ENCODE measurements at places on chromosomes 12 and 14. TPM values are rescaled to one million over a fixed set of nuclear protein-coding genes. Genes with fewer than 3 reads are reported as not detected.

- no peak for DNase-seq
These were observed 52.7 kb downstream of the FOXN3 start for GRCh38 chr14:89364316-89364715.

DNA sequence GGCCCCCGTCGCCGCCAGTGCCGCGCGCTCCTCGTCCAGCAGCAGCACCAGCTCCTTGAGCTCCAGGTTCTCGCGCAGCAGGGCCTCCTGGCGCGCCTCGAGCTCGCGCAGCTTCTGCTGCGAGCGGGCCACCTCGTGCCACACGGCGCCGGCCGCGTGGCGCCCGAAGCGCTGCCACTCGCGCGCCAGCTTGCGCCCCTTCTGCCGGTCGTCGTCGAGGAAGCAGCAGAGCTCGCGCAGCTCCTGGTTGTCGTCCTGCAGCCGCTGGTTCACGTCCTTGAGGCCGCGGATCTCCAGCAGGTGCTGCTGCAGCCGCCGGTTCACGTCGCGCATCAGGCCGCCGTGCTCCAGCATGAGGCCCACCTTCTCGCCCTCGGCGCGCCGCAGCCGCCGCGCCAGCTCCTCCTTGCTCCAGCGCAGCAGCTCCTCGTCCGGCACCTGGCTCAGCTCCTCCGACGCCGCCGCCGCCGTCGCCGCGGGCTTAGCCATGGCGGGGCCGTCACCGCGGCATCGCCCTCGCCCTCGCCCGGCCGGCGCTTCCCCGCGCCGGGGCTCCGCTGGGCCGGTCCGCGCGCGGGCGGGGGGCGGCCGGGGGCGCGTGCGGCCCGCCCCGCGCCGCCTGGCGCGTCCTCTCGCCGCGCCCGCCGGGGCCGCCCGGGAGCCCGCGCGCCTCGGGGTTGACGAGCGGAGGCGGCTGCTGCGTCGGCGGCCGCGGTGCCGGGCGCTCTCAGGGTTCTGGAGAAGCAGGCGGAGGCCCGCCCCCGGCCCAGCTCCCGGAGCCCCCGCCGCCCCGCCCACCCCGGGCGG, at the start of gene CCDC85C:
Gene CCDC85C, minus strand, starts transcription at position 737 of the 807 bp plus-strand sequence. Its CDS starts 248 bp downstream, at position 489.
- peak; percentile 75 for DNase-seq

DNA sequence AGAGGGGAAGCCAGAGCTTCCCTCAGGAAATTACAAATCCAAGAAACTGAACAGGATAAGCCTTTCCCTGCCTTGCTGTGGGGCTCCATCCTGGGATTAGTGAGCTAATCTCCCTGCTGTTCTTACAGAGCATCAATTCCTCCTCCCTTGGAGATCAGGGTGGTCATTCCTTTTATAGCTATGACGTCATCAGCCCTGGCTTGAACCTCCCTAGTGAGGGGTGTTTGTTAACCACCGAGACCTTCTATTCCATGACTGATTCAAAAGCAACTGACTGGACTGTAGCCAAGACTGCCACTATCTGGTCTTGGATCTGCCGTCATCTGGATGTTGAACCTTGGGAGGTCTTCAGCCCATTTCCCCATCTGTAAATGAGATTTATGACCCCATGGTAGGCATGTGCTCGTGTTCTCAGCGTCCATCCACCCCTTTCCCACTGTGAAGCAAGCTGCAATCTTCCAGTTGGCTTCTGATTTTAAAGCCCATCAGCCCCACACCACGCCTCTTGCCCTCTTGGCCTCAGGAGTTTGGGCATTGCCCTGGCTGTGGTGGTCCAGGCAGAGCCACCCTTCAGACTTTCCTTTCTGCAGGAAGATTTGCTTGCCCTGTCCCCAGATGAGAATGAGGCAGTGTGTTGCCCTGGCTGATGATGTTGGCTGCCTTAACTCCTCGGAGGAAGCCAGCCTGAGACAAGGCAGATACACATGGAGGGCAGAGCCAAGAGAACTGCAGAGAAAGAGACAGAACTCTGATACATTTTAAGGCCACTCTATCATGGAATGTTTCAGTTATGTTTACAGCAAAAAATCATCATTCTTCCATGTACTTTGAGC, 59.6 kb upstream of the ACTN1 start:
- no peak for DNase-seq

- DNase-seq = no peak
These were observed 7.9 kb downstream of the MAPK1IP1L start for GRCh38 chr14:55059333-55059732.

The BMAL2 gene
- total RNA-seq = 6.9 TPM

GRCh38 chr12:109130297-109131153, 14.1 kb downstream of the ACACB start:
- DNase-seq = no peak

DNA sequence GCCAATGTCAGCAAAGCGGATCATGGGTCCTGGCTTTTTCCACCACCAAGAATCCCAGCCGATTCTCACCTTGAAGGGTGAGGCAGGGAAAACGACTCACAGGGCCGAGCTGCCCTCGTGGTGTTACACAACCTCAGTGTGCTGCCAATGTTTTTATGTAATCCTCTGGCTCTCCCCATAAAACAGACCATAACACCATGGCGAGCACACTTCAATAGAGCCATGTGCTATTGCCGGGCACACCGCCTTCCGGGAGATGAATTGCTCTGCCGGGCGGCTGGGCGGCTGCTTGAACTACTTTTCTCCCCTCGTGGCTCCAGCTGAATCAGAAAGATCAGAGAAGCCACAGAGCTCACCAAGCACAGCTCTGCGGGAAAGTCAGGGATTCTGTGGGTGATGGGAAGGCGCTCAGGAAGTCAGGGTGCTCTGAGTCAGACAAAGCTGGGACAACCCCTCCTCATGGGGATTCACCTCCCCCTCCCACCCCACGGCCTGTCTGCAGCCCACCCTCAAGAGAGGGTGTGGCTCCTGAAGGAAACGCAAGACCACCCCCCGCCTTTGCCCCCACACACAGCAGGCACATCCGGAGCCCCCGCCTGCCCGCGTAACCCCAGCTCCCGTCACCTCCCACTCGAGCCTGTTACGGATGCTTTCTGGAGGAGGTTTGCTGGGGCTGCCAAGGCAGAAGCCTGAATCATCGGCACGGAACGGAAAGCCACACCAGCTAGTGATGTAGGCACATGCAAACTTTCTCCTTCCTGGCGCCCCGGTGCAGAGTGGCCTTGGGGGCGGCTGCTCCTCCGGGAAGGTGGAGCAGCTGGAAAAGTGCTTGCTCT, 1.8 kb downstream of the GALNT9 start:
- peak; percentile 80 for DNase-seq

- DNase-seq = no peak
These were observed 6.9 kb downstream of the RARG start for GRCh38 chr12:53224897-53225634.

GRCh38 chr14:78310272-78310671, 140.1 kb downstream of the NRXN3 start:
- DNase-seq = no peak

The RNASE12 gene
- total RNA-seq = not detected

- no peak for DNase-seq
These were observed 257.1 kb downstream of the PHLDA1 start for GRCh38 chr12:75774261-75775052.

DNA sequence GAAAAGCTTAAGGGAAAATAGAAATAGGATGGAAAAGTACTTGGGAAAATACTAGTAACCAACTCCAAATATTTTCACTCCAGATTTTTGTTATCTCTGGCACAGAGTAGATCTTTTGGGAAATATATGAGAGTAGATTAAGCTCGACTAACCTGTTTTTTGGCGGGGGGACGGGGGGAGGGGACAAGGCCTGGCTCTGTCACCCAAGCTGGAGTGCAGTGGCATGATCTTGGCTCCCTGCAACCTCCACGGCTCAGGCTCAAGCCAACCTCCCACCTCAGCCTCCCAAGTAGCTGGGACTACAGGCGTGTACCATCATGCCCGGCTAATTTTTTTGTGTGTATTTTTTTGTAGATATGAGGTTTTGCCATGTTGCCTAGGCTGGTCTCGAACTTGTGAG, 4.8 kb downstream of the DHRS7 start:
- DNase-seq = no peak

The ALDH1L2 gene
- 5.0 TPM for total RNA-seq

The BAG5 gene
- 33.0 TPM for total RNA-seq

All from upper lobe of right lung (tissue), 1 donor.